Muscle of leg (tissue), 16 donors: ENCODE measurements at places on chromosomes 4 and X. TPM values are rescaled to one million over a fixed set of nuclear protein-coding genes. Genes with fewer than 3 reads are reported as not detected.

DNA sequence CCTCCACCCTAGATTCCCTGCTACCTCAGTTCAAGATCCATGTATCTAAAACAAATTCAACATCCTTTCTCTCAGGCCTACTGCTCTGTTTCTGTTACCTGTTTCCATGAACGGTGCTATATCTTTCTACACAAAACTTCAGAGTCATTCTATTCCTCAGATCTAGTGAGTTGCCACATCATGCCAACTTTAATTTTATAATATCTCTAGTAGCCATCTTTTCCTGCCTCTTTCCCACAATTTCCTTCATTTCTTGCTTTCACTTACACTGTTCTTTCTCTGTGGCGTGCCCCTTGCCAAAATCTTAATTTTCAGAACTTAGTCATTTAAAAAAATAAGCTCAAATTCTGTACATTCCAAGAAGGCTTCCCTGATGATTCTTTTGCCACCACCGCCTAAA, 15.2 kb downstream of the GUCY1A1 start:
- no peak overlapping the region for H3K27ac ChIP-seq
- DNase-seq, result no peak
- no peak overlapping the region for H3K4me3 ChIP-seq
- H3K27me3 ChIP-seq, result no peaks in the 10 kb centered on the region
- no peaks in the 10 kb centered on the region for H3K36me3 ChIP-seq

- no peak overlapping the region for H3K27ac ChIP-seq
- no peak overlapping the region for H3K4me3 ChIP-seq
- H3K4me1 ChIP-seq, result no peaks in the 10 kb centered on the region
- DNase-seq, result no peak
Observed at GRCh38 chr4:94722270-94722669, 35.5 kb upstream of the BMPR1B start.

- H3K27ac ChIP-seq, result no peak overlapping the region
- DNase-seq, result no peak
- no peak overlapping the region for H3K4me3 ChIP-seq
- H3K4me1 ChIP-seq, result no peaks in the 10 kb centered on the region
- no peaks in the 10 kb centered on the region for H3K36me3 ChIP-seq
Observed at GRCh38 chr4:34412911-34413310, 1831.4 kb downstream of the ARAP2 start.

AASDH gene
- 15.7 TPM for total RNA-seq

TEX13C gene
- not detected for total RNA-seq

LAGE3 gene
- total RNA-seq, result 16.2 TPM

GRCh38 chr4:78656968-78657445, 105.4 kb downstream of the ANXA3 start:
- H3K4me3 ChIP-seq, result no peak overlapping the region
- H3K27me3 ChIP-seq, result no peaks in the 10 kb centered on the region
- H3K4me1 ChIP-seq, result peaks cover 12% of the 10 kb centered on the region
- DNase-seq, result peak; percentile 82
- H3K27ac ChIP-seq, result peak overlapping the region; percentile 72
- no peaks in the 10 kb centered on the region for H3K36me3 ChIP-seq

GRCh38 chrX:153352858-153353257, 18.9 kb downstream of the ZNF275 start:
- H3K27me3 ChIP-seq, result no peaks in the 10 kb centered on the region
- no peak overlapping the region for H3K27ac ChIP-seq
- no peak for DNase-seq
- no peak overlapping the region for H3K4me3 ChIP-seq

FREM3 gene
- total RNA-seq, result 0.13 TPM

- no peak for DNase-seq
- no peaks in the 10 kb centered on the region for H3K36me3 ChIP-seq
Observed at GRCh38 chr4:15368856-15369255, 59.0 kb upstream of the C1QTNF7 start.

- H3K27ac ChIP-seq, result no peak overlapping the region
- peaks cover 6% of the 10 kb centered on the region for H3K36me3 ChIP-seq
- H3K27me3 ChIP-seq, result no peaks in the 10 kb centered on the region
- H3K4me3 ChIP-seq, result no peak overlapping the region
- DNase-seq, result no peak
Observed at GRCh38 chr4:106162278-106162677, 153.7 kb downstream of the TBCK start.

DNA sequence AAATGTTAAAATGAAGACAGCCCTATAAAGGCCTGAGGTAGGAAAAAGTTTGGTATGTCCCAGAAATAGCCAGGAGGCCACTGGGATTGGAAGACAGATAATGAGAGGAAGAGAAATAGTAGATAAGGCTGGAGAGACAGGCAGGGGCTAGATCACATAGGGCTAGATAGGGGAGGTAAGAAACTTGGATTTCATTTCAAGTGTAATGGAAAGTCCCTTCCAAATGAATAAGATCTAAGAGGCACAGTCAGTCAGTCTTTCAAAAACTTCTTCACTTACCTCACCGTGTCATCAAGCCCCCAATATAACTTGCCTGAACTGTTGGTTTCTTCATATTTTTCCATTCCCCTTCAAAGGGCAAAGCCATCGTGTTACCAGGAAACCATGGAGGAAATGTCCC, 121.8 kb downstream of the SPCS3 start:
- H3K4me1 ChIP-seq, result no peaks in the 10 kb centered on the region
- DNase-seq, result no peak
- H3K36me3 ChIP-seq, result no peaks in the 10 kb centered on the region
- no peaks in the 10 kb centered on the region for H3K27me3 ChIP-seq

DNA sequence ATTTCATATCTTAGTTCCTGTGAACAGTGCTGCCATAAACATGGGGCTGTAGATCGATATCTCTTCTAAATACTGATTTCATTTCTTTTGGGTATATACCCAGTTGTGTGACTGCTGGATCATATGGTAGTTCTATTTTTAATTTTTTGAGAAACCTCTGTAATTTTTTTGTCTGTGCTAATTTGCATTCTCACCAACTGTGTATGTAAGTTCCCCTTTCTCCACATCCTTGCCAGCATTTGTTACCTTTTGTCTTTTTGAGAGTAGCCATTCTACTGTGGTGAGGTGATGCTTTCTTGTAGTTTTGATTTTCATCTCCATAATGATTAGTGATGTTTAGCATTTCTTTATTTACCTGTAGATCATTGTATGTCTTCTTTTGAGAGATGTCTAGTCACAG, 2086.5 kb upstream of the TENM3 start:
- no peak for DNase-seq
- H3K4me3 ChIP-seq, result no peak overlapping the region
- no peaks in the 10 kb centered on the region for H3K27me3 ChIP-seq
- H3K36me3 ChIP-seq, result no peaks in the 10 kb centered on the region

TLR2 gene
- total RNA-seq, result 3.6 TPM

- no peak overlapping the region for H3K4me3 ChIP-seq
- H3K27ac ChIP-seq, result no peak overlapping the region
- no peak for DNase-seq
- H3K4me1 ChIP-seq, result no peaks in the 10 kb centered on the region
- peaks cover 8% of the 10 kb centered on the region for H3K27me3 ChIP-seq
Observed at GRCh38 chrX:43868791-43869190, 13.5 kb downstream of the MAOB start.

- H3K27ac ChIP-seq, result no peak overlapping the region
- H3K4me3 ChIP-seq, result no peak overlapping the region
- DNase-seq, result peak; percentile 54
- H3K27me3 ChIP-seq, result no peaks in the 10 kb centered on the region
- H3K4me1 ChIP-seq, result no peaks in the 10 kb centered on the region
Observed at GRCh38 chrX:45070116-45071007, 130.3 kb downstream of the DIPK2B start.

- H3K36me3 ChIP-seq, result no peaks in the 10 kb centered on the region
- no peak overlapping the region for H3K4me3 ChIP-seq
- no peaks in the 10 kb centered on the region for H3K27me3 ChIP-seq
- no peaks in the 10 kb centered on the region for H3K4me1 ChIP-seq
- no peak for DNase-seq
Observed at GRCh38 chr4:124833831-124834505, 121.4 kb upstream of the ANKRD50 start.

- H3K4me3 ChIP-seq, result no peak overlapping the region
- H3K27me3 ChIP-seq, result no peaks in the 10 kb centered on the region
- H3K36me3 ChIP-seq, result no peaks in the 10 kb centered on the region
- no peak for DNase-seq
- no peak overlapping the region for H3K27ac ChIP-seq
Observed at GRCh38 chrX:392575-392846, 5.8 kb upstream of the PPP2R3B start.

CT45A3 gene
- not detected for total RNA-seq

DNA sequence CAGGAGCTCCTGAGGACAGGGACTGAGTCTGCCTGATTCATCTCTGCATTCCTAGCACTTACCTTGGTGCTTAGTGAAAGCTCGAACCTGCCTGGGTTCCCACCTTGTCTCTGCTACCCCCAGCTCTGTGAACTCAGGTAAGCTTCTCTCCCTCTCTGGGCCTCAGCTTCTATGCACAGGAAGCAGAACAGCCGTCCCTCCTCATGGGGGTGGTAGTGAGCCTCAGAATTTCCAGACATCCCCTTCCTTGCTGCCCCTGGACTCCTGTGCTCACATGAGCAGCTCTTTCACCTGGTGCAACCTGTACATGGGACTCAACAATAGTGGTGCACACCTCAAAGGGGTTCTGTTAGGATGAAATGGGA, 50.8 kb downstream of the HTRA3 start:
- no peak for DNase-seq
- H3K36me3 ChIP-seq, result no peaks in the 10 kb centered on the region
- peak overlapping the region; percentile 67 for H3K27ac ChIP-seq
- no peak overlapping the region for H3K4me3 ChIP-seq
- H3K27me3 ChIP-seq, result peaks cover 2% of the 10 kb centered on the region
- peaks cover 34% of the 10 kb centered on the region for H3K4me1 ChIP-seq

DNA sequence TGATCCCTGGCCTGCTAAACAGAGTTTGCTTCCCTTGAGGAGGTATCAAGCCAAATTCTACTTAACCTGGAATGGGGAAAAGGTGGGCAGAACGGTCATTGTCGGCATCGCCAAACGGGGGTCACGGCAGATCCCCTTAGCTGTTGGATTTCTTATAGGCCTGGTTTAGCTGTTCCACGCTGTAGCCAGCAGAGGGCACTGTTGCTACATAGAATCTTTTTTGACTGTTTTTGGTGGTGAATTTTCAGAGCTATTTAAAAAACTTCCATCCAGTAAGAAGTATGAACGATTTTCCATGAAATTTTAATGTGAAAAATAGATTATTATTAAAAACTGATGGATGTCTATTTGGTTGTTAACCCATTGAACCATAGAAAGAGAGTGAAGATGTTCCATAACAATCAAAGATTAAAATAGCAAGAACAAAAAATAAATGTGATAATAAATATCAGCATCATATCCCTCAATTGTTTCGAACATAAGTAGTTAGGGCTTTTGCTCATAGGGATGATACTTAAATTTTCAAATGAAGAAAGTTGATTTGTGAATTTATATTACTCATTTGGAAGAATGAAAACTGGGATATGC, 56.6 kb downstream of the LINC00632 start:
- H3K36me3 ChIP-seq, result no peaks in the 10 kb centered on the region
- H3K4me3 ChIP-seq, result peak overlapping the region; percentile 54
- H3K27ac ChIP-seq, result peak overlapping the region; percentile 89
- peak; percentile 85 for DNase-seq

GRCh38 chr4:84530454-84530853, 31.4 kb upstream of the NKX6-1 start:
- no peaks in the 10 kb centered on the region for H3K4me1 ChIP-seq
- no peak for DNase-seq
- H3K36me3 ChIP-seq, result no peaks in the 10 kb centered on the region
- peaks cover 2% of the 10 kb centered on the region for H3K27me3 ChIP-seq
- no peak overlapping the region for H3K4me3 ChIP-seq

C1QTNF7 gene
- 2.8 TPM for total RNA-seq

DNA sequence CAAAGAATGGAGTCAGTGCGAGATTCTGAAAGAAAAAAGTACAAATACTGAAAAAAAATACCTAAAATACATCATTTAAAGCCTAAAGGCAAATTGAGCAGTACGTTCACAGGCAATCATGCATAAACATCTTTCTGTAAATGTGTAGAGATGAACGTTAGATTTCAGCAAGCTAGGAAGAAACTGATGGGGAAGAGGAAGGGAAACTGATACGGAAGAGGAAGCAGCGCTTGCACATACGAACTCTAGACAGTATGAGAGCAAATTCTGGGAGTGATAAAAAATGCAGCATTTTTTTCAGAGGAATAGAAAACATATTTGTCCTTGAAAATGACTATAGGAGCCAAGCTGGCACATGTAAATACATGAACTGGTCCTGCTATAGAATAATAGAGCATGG, 9.4 kb downstream of the ANKRD50 start:
- no peaks in the 10 kb centered on the region for H3K27me3 ChIP-seq
- peaks cover 21% of the 10 kb centered on the region for H3K36me3 ChIP-seq
- no peaks in the 10 kb centered on the region for H3K4me1 ChIP-seq

XAGE1A gene
- not detected for total RNA-seq

DNA sequence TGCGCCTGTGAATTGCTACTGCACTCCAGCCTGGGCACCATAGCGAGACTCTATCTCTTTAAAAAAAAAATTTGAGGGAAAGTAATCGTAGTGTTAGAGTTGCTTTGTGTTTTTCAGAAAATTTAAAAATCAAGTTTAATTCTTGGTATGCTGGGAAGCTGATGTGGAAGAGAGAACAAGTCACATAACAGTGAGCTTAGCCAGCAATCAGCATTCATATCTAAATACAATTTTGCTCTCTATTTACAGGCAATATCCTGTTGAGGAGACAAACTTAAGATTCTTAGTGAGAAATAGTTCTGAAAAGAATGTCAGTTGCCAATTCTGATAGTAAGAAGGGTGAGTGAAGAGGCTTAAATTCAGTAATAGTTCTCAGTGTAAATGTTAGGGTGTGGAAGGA, 9.6 kb upstream of the NDUFC1 start:
- H3K36me3 ChIP-seq, result peaks cover 3% of the 10 kb centered on the region
- no peak overlapping the region for H3K27ac ChIP-seq
- H3K4me1 ChIP-seq, result no peaks in the 10 kb centered on the region
- no peak overlapping the region for H3K4me3 ChIP-seq
- DNase-seq, result no peak

- H3K27me3 ChIP-seq, result no peaks in the 10 kb centered on the region
- DNase-seq, result no peak
- no peaks in the 10 kb centered on the region for H3K4me1 ChIP-seq
- H3K27ac ChIP-seq, result no peak overlapping the region
- H3K4me3 ChIP-seq, result no peak overlapping the region
Observed at GRCh38 chr4:54620773-54621172, 37.0 kb upstream of the KIT start.

DNA sequence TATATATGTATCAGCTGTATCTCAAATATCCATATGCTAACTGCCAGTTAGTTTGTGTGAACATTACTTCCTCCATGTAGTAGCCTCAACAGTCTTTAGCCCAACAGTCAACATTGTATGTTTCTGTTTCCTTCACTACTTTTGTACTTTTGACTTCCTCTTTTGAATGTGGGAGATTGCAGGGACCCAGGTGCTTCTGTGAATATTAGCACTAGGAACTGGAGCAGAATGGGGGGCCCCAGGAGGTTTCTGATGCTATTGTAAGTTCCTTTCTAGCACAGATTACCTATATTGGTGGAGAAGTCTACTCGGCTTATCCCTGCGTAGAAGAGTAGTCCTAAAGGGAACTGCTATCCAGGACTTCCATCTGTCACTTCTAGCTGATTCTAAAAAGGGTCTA, 2.3 kb downstream of the PLAC8 start:
- no peaks in the 10 kb centered on the region for H3K36me3 ChIP-seq
- H3K27ac ChIP-seq, result no peak overlapping the region
- peaks cover 8% of the 10 kb centered on the region for H3K27me3 ChIP-seq
- peaks cover 8% of the 10 kb centered on the region for H3K4me1 ChIP-seq
- peak; percentile 40 for DNase-seq

- H3K27me3 ChIP-seq, result no peaks in the 10 kb centered on the region
- no peaks in the 10 kb centered on the region for H3K36me3 ChIP-seq
- no peak overlapping the region for H3K27ac ChIP-seq
- DNase-seq, result no peak
Observed at GRCh38 chr4:36178484-36178883, 65.8 kb downstream of the ARAP2 start.
